Renal cortex interstitium (tissue), 15 donors: ENCODE measurements at places on chromosomes 7 and 10. TPM values are rescaled to one million over a fixed set of nuclear protein-coding genes. Genes with fewer than 3 reads are reported as not detected.

The SPDYE16 gene
- polyA plus RNA-seq = 1.6 TPM

The SOSTDC1 gene
- polyA plus RNA-seq = 58.9 TPM

The SPDYE6 gene
- polyA plus RNA-seq = not detected

The OPALIN gene
- not detected for polyA plus RNA-seq

- DNase-seq = no peak
Observed at GRCh38 chr7:133536450-133536849, 283.6 kb downstream of the EXOC4 start.

DNA sequence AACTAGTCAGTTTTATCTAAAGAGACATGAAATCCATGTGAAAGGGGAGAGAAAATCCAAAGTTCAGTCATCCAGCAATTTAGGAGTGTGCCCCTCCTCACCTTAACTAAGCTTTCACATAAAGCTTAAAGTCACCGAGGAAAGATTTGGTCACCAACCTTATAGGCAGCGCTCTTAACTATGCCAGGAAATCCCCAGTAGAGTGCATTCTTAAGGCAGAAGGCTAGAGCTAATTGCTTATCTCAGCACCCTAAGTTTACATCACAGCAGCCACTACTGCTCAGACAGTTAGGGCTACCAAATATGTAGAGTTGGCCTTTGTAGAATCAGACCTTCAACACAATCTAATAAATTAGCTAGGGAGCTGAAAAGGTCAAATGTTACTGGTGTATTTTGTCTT lies 47.9 kb downstream of the MTPN start:
- no peak for DNase-seq

DNA sequence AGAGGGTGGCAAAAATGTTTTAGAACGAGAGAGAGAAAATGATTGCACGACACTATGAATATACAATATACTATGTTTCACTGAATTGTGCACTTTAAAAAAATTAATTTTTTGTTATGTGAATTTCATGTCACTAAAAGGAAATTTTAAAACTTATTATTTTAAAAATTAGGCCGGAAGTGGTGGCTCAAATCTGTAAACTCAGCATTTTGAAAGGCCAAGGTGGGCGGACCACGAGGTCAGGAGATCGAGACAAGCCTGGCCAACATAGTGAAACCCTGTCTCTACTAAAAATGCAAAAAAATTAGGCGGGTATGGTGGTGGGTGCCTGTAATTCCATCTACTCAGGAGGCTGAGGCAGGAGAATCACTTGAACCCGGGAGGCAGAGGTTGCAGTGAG lies 642.5 kb downstream of the XPNPEP1 start:
- DNase-seq = no peak

DNA sequence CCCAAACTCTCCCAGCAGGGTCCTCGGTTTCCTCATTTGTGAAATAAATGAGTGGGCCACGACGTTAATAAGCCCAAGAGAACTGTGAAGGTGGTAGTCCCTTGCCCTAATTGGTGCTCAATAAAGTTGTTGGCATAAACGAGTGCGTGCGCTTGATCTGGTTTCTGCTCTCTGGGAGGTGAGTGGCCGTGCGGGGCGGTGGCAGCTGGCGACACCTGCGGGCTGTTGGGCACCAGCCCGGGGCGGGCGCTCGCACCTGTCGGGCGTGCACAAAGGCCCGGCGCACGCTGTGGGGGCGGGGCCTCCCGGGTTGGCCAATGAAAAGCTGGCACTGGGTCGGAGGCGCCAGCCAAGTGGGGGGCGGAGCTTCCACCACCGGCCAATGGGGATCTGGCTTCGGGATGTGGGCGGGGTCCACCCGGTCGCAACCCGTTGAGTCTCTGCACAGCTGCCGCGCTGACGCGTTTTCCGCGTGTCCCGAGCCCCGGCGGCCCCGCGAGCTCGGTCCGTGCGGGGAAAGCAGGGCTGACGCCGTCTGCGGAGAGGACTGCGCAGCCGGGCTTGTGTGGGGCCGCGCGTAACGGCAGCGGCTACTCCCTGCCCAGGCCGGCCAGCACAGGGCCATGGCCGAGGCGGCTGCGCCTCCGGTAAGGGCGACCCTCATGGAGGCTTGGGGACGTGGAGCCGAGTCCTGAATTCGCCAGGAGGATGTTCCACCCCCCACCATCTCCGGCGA lies 23.0 kb downstream of the ZNF783 start:
- DNase-seq = peak; percentile 89

- DNase-seq = no peak
Observed at GRCh38 chr7:98248156-98248555, 3.9 kb downstream of the TECPR1 start.

DNA sequence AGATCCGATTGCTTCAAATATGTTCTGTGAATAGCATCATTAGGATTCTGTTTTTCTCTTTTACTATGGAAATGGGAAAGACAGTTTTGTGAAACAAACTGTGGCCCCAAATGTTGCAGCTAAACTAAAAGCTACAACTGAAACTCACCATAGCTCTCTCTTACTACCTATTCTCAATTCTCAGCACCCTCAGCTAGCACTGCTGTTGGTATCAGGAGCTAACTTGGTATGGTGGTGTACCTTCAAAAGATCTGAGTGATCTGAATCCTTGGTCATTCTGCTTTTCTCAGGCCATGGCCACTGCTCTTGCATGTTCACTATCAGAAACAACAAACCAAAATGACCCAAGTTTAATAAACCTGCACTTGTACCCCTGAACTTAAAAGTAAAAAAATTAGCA lies 1208.0 kb downstream of the SORCS1 start:
- DNase-seq = no peak

DNA sequence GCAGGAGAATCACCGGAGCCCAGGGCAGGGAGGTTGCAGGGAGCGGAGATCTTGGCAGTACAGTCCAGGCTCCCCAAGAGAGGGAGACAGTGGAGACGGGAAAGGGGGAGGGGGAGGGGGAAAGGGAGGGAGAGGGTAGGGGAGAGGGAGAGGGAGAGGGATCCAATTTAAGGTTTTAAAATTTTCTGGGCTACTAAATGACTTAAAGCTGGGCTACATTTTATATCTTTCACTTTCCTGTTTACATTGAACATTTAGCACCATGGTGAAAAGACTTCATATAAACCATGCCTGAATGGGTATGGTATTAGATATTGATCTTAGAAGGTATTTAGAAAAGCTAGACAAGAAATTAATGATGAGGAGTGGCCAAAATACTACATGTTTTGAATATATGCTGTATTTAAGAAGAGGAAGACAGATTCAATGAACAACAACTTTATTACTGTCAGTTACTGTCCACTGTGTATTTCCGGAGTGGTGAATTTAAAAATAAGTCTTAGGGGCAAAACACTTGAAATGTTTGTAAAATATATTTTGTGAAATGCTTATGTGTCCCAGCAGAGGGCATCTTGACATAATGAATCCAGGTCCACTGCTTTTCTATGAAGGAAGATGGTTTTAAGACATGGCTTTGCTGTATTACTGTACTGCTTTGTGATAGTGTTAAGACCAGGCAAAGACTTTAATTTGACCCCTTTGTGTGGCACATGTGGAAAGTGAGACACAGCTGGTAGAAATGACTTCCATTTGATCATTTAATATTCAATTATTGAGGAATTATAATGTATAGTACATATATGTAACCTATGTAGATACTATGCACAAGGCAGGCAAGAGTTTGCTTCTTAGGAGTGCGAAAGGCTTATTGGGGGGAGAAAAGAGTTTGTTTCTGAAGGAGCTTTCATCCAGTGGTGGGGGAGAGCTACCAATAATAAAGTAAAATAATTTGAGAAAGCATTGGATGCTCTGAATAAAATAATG lies 52.8 kb downstream of the NRF1 start:
- peak; percentile 34 for DNase-seq

- DNase-seq = no peak
Observed at GRCh38 chr10:77548157-77548556, 89.5 kb downstream of the KCNMA1 start.

DNA sequence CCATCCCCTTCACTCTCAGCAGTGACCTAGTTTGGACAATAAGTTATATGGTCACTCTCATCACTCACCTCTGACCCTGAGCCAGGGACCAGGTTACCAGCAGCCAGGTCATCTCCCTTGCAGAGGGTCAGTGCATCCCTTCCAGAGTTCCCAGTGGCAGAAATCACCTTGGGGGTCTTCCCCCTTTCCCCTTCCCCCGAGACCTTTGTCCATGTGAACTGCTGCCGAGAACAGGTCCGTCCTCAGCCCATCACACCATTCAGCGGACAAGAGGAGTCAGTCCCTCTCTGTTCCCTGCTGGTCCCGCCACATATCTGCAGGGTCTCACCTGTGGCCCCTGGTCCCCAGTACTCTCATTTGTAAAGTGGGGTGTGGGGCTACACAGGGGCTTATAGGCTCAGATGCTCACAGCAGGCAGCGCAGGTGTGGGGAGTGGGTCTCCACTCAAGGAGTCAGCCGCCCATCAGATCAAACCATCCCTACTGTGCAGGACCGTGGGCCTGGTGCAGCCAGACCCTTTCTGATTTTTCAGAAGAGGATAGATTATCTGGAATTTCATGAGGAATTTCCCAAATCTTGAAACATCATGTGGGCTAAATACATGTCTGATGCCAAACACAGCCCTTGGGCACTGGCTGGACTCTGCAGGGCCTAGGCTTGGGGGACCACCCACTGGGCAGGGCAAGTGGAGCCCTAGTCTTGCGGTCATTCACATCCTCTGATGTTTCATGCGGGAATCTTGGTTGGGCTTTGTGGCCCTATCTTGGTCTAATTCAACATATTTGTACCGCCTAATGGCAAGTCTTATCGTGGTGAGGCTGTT lies 6.5 kb downstream of the DEPP1 start:
- DNase-seq = no peak

DNA sequence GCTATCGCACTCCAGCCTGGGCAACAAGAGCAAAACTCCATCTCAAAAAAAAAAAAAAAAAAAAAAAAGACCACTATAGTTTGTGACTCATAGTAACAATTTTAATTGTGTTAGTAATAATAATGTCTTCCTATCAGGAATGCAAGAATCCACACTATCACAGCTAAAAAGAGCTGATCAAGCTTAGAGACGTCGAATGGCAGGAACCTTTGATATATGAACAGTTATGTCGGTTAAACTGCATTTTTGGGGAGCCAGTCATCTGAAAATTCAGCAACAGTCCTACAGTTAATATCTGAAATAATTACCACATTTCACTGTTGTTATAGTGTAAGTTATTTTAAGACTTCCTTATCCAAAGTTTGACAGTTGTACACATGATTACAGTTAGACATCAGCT lies 8.8 kb downstream of the PHYH start:
- no peak for DNase-seq

DNA sequence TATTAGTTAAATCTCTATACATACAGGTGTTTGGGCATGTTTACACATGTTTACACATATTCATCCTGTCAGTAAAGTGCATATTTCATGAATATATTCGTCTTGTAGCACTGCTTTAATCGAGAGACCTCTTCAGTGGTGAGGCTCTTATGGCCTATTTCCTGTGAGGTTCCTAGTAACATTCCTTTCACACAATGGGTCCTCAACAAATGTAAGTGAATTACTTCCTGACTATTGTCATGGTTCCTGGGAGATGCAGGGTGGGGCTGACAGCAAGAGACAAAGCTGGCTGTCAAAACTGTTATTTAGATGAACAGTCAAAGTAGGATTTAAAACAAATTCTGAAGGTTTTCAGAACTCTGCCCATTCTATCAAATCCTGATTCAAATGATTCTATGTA lies 12.4 kb upstream of the SEMA3A start:
- DNase-seq = no peak

GRCh38 chr7:98186452-98187137 lies 24.6 kb upstream of the BHLHA15 start:
- DNase-seq = no peak
